ENCODE measurements at places on chromosomes 13 and 19.

GRCh38 chr19:38057959-38058690 lies 151.1 kb downstream of the SIPA1L3 start:
- DNase-seq: no peak

- DNase-seq: no peak
These were observed 5.5 kb downstream of the ZBTB7A start for GRCh38 chr19:4061178-4061682.

DNA sequence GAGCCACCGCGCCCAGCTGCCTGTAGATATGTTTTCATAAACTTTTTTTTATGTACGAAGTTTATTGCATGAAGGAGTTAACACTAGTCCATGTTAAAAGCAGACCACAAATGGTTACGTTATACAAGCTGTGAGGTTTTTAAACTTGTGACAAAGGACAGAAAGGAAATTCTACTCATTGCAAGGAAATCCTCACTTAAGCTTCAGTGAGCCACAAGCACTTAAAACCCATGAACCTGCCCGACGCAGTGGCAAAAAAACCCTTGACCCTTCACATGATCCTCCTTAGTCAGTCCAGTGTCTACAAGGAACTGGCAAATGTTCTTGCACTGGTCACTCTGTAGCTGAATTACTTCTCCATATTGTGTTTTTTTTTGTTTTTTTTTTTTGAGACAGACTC lies 4.2 kb downstream of the MPND start:
- DNase-seq: no peak

GRCh38 chr19:14954071-14954655 lies 12.9 kb downstream of the OR7C2 start:
- no peak for DNase-seq

DNA sequence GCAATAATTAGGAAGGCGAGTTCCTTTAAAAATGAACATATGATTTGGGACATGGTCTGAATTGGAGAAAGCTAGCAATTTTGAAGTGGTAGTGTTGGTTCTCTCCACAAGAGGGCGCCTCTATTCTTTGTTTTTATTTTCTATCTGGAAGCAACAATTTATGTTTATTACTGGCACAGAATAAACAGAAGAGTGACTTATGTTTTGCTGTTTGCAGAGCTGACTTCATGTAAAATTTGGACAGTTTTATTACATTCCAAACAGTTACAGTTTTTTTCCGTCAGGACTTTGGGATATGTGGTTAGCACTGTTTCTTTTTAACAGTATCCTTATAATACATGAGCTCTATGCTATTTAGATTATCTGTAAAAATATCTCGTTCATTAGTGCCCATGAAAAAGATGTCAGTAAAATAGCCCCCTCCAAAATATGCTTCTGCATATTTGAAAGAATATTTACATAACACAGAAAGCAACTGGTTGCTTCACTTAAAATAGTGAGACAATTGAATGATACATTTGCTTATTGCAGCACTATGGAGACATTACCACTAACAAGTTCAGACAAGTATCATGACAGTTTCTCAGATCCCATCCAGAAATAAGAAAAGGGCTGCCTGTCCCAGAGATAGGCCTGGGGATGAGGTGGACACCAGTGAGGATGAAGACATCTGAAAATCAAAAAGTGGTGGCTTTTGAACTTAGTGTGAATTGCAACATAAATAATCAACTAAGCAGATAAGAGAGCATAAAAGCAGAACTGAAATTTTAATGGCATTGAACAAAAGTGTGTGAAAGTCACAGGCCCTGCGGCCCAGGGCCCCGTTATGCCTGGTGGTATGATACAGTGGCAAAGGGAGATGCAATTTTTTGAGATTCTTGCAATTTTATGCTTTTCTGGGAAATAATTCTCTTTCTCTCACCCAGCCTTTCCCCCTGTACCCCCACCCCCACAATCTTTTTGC lies 32.3 kb upstream of the FGF9 start:
- DNase-seq: no peak

DNA sequence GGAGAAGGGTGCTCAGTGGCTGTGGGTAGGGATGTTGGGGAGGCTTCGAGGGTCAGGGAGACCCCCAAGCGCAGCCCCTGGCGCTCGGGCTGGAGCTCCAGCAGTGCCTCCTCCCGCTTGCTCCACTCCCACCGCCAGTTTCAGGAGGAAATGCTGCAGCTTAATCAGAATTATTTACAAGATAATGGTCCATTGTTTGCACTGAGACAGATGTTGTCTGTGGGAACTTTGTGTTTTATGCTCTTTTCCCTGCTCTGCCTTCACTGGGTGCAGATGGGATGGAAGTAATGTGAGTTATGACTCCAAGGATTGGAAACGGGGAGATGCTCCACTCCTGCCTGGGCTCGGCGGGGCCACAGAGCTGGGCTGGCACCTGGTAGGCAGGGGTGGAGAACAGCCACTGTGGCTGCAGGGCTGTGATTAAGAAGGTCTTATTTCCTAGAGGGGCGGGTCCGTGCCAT lies 192.4 kb downstream of the ZNF536 start:
- DNase-seq: no peak

DNA sequence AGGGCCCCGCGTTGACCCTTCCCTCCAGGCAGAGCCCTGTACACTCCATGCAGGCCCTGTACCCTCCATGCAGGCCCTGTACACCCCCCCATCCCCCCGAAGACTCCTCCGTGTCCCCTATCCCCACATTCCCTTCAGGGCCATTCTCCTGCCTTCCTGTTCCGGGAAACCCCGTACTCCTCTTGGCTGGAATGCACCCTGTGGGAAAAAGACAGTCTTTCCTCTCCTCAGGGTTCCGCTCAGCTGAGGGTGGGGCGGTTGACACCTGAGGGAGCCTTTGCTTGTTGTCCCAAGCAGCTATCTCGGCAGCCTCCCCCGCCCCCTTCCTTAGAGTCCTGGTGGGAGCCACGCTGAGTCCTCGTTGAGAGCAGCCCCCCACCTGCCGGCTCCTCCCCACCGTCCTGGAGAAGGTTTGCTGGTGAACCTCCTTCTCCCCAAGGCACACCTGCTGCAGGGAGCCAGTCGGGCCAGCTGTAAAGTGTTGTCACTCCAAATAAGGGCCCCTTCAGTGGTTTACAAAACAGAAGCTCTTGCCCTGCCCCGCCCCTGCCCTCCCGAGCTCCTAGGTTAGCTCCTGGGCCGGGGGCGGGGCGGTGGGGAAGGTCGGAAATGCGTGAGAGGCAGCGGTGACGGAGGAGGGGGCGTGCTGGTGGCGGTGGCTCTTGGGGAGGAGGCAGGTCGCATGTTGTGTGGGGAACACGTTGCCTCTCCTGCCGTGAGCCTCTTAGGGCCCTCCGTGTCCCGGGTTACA lies 1.5 kb downstream of the GNA11 start:
- DNase-seq: no peak

- no peak for DNase-seq
These were observed 104.7 kb upstream of the KL start for GRCh38 chr13:32911506-32911905.

DNA sequence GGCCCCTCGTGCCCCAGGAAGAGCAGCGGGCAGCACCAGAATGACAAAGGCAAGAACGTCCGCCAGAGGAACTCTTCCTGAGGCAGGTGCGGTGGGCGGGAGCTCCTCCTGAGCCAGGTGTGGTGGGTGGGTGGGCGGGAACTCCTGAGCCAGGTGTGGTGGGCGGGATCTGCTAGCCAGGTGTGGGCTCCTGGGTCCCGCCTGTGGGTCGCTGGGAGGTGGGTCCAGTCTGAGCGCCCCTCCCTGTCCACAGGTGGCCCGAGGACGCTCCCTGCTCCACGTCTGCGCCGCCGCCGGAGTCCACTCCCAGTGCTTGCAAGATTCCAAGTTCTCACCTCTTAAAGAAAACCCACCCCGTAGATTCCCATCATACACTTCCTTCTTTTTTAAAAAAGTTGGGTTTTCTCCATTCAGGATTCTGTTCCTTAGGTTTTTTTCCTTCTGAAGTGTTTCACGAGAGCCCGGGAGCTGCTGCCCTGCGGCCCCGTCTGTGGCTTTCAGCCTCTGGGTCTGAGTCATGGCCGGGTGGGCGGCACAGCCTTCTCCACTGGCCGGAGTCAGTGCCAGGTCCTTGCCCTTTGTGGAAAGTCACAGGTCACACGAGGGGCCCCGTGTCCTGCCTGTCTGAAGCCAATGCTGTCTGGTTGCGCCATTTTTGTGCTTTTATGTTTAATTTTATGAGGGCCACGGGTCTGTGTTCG lies 7.0 kb upstream of the HCN2 start:
- DNase-seq: no peak

DNA sequence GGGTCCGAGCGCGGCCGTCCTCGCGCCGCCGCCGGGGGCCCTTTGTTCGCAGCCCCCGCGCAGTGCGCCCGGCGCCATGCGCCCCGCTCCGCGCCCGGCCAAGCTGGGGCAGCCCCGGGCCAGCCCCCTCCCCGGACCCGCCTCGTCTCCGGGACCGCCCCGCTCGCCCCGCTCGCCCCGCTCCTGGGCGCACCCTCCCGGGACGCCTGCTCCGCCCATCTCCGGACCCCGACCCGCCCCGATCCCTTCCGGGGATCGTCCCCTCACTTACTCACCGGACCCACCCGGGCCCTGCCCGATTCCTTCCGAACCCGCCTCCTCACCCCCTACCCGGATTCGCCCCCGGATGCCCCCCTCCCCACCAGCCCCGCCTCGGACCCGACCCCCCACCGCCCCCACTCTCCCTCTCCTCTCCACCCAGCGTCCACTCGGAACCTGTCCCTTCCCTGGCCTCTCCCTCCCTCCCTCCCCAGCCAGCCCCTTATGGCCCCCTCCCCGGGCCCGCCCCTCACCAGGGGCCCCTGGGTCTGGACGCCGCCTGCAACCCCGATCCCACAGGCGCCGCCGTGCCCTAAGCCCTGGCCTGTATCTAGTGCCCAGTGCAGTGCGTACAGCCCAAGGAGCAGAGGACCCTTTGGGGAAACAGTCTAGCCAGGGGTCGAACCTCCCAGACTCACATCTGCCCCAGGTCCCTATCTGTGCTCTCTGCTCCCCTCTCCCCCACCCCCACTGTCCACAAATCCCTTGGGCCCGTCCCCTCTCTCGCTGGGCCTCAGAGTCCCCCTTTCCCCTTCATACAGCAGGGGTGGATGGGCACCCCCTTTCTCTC lies at the start of gene CPAMD8:
Gene CPAMD8 (minus strand): TSS at position 105 of the 829 bp plus-strand sequence. CDS start 168 bp downstream, outside the sequence.
- DNase-seq: no peak

DNA sequence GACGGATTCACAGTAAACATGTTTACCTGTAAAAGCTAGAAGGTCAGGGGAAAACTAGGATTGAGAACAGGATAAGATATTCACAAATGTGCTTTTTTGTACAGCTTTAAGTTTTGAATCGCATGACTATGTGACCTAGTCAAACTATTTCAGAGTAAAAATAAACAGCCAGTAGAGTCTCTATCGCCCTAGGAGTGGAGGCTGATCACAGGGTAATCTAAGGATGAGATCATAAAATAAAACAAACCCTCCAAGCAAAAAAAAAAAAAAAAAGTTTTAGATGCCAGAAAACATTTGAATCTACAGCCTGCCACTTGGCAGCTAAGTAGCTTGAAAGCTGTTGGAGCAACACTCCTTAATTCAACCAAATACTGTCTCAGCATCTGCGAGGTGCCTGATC lies 26.8 kb downstream of the ZNF350 start:
- DNase-seq: no peak

DNA sequence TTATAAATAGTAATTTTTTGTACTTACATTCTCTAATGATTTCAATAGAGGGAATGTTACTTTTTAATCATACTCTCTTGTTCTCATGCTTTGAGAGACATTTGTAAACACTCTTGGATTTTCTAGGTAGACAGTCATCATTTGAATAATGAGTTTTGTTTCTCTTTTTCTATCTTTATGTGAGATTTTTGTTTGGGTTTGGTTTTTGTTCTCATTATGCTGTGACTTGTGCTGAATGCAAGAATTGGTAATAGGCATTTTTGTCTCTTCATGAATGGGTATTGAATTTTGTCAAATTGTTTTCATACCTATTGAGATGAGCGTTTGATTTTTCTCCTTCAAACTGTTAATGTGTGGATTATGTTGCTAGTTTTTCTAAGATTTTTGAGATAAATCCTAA lies 56.8 kb upstream of the GPR183 start:
- no peak for DNase-seq

DNA sequence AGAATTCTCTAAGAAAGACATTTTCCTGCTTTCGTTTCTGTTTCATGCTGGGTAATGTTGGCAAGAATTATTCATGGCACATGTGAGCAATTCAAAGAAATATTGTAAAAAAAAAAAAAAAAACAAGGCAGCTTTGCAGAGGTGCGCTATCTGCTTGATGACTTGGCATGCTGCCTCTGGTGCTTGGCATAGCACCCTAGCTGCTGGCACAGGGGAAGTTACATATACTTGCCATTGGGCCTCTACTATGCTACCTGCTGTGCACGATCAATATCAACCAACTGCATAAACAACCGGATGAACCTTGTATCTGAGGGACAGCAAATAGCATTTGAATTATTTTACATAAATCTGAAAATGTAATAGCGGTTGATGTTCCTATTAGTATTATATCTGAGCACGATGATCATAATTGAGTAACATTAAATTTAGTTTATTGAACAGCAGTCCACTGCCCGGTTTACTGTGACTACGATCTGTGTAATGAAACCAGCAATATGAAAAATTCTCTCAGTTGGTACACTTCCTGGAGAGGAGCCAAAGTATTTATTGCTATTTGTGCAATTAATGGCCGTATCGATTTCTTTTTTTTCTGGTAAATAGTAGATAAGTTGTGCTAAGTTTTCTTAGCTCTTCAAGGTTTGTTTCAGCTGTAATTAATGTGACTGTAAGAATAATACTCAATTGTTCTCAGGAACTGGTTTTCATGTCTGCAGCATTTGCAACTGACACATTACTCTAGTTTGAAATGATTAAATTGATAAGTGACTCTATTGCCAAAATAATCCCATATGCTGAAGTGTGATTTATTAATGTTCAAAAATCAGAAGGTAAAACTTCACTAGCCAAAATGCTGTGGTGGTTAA lies 717.3 kb downstream of the DACH1 start:
- no peak for DNase-seq

- no peak for DNase-seq
These were observed 11.6 kb upstream of the ZNF431 start for GRCh38 chr19:21130097-21130775.

DNA sequence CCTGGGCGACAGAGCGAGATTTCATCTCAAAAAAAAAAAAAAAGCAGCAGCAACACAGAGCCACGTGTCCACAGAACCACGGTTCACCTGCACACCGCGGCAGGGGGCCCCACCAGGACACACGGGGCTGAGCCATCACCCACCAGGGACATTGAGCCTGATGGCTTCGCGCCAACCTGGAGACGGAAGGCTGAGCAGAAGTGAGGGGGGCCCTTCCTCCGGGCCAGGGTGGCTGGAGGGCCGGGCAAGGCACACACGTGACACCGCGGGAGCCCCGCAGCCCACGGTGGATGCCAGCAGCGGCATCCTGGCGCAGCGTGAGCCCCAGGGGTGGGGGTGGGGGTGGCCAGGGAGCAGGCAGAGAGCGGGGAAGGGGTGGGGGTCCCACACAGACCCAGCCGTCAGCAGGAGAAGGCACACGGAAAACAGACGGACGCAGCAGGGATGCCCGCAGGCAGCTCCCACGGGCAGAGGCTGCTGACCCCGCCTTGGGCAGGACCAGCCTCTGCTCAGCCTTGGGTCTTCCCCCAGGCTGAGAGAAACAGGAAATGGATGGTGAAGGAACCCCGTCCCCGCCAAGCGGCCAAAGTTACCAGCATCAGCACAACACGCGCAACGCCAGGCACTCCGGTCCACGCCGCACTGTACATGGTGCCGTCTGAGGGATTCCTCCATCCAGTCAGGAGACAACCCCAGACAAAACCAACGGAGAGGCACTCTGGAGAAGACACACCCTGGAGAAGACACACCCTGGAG lies 33.6 kb downstream of the SBNO2 start:
- no peak for DNase-seq

- no peak for DNase-seq
These were observed 106.0 kb downstream of the KDM4B start for GRCh38 chr19:5074830-5075394.

- no peak for DNase-seq
These were observed 188.5 kb downstream of the LIG4 start for GRCh38 chr13:108026680-108027410.

GRCh38 chr13:89372193-89372592 lies 1701.0 kb downstream of the SLITRK5 start:
- no peak for DNase-seq

Measured in anterior cingulate cortex (tissue), 58 donors.